Suppressor macrophage (primary cell): ENCODE measurements at places on chromosomes 13 and 19.

DNA sequence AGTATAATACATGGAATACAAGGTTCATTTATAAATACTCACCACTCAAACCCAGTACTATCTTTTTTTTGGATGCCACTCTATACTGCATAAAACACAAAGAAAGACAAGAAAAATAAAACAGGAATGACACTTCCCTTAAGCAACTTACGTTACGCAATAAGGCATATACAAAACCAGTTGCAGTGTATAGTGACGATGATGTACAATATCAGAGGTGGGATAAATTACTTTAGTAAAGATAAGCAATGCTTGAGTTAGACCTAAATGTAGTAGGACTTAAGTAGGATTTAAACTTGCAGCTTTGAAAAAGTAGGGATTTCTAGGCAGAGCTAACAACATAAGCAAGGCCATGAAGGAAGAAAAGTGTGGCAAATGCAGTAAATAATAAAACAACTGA lies 374.9 kb downstream of the SPRY2 start:
- DNase-seq: peak; percentile 42

DNA sequence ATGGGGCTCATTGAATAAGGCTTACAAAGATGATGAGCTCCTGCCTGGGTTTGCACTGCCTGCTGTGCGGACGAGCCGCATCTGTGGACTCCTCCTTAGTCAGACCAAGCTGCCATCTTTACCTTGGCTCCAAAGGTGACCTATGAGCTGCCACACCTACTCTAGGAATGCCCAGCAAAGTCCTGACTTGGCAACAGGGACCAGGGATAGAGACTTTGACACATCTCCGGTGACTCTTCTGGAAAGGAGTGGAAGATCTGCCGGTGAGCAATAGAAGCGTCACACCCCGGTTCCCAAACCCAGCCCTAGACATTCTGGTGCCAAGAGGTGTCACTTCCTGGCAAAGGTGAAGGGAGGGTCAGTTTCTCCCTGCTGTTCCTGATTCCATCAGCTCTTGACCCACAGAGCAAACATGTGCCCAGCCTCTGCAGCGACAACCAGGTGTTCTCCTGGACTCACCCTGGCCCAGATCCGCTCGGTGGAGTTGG lies 50.2 kb upstream of the GTF3A start:
- no peak for DNase-seq

- no peak for DNase-seq
Measured at GRCh38 chr19:46015687-46016425, 7.0 kb downstream of the PGLYRP1 start.

DNA sequence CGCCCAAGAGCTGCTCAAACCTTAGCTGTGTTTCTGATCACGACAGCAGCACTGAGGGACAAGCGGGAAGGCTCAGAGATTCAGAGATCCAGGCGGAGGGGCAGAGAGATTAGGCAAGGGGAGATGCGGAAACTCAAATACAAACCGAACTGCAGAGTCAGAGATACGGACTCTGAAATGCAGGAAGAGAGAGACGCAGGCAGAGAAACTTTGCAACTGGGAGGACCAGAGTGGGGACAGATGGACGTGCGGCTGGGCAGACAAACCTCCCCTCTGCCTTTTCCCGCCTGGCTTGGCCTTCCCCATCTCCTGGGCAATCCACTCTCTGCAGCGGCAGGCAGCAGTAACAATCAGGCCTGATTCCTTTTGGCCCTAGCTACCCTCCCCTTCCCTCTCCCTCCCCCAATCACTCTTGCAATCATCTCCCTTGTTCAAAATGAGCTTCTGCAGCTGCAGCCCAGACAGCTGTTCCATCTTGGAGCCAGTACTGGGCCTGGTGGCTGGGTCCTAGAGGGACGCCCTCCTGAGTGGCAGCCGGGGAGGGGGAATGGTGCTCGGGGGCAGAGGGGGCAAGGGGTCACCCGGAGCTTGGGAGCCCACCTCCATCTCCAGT lies 29.7 kb downstream of the OLFM2 start:
- no peak for DNase-seq

DNA sequence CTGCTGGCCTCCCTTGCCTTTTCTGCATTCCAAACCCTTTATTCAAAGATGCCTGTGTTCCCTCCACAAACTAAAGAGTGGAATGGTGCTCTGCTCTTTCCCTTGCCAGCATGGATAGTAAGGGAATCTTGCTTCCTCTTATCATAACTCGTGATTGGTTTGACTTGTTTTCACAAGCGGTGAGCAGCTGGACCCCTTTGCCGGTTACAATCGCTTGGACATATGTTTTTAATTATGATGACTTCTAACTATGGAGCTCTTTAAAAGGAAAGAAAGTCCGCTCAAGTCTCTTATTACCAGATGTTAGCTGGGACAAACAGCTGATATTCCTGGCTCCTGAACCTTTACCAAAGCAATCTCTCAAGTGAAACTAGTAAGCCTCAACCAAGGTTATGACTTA lies 1094.7 kb downstream of the UQCRFS1 start:
- DNase-seq: no peak

DNA sequence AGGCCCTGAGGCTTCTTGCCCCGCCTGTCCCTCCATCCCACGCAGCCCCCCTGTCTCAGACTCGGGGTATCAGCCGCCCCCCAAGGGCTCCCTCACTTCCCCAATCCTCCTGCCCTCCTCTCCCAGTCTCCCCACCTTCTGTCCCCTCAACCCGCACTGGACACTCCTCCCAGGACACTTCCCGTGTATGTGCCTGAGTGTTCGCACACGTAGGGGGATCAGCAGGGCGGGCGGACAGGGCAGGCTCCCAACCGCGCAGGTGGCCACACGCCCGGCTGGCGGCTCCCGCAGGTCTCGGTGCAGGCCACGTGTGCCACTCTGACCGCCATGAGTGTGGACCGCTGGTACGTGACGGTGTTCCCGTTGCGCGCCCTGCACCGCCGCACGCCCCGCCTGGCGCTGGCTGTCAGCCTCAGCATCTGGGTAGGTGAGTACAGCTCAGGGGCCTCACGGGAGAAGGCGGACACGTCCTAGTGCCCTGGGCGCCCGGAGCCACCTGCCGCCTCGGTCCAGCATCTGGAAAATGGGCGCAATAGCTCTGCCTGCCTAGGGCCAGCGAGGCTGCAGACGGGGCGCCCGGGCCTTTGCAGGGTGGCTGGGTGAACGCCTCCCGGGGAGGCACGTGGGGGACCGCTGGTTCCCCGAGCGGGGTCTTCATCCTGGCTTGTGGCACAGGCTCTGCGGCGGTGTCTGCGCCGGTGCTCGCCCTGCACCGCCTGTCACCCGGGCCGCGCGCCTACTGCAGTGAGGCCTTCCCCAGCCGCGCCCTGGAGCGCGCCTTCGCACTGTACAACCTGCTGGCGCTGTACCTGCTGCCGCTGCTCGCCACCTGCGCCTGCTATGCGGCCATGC lies 2.3 kb downstream of the KISS1R start:
- DNase-seq: no peak

- DNase-seq: no peak
Measured at GRCh38 chr13:57991041-57991440, 359.5 kb downstream of the PCDH17 start.

- no peak for DNase-seq
Measured at GRCh38 chr19:17915940-17916593, 16.7 kb upstream of the CCDC124 start.

DNA sequence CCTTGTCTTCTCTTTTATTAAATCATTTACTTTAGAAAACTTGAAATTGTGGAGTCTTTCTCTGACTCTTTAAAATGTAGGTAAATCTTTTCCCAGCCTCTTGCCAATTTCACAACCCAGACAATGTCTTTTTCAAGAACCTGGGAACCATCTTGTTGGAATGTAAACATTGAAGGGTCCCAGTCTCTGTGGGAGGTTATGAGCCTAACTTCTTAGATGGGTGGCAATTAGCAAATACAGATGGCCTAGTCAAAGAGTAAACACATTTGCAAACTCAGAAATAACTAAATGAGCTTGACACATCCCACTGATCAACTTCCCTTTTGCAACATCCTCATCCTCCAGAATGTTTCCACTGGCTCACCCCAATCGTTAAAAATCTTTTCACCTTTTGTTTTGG lies 721.0 kb downstream of the PCDH9 start:
- no peak for DNase-seq

- no peak for DNase-seq
Measured at GRCh38 chr13:31056644-31057271, 104.9 kb downstream of the HSPH1 start.

GRCh38 chr19:41376241-41376997 lies at the start of gene TMEM91:
TMEM91 (plus strand) TSS chr19:41376533; CDS start chr19:41378310, 1,777 bp downstream.
- DNase-seq: peak; percentile 70

GRCh38 chr19:40800339-40800996 lies 1.5 kb downstream of the EGLN2 start:
- DNase-seq: no peak

GRCh38 chr13:62065016-62065415 lies 649.4 kb upstream of the PCDH20 start:
- DNase-seq: no peak

GRCh38 chr19:10353793-10354391 lies 14.5 kb upstream of the ICAM3 start:
- peak; percentile 15 for DNase-seq

DNA sequence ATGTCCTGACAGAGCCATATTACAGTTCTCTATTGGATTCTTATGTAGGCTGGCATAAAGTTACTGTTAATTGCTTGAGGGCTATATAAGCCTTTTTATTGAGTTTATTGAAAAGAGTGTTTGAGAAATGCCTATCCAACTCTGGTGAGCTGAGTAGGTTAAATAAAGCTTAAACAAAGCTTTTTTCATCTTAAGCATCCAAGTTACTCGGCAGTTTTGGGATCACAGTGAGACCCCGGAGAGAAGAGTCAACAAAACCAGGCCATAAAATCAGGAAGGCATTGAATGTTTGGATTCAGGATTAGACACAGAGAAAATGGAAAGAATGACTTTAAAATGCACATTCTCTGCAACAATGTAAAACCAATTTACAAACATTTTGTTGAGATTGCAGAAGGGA lies 588.5 kb downstream of the DACH1 start:
- DNase-seq: no peak

GRCh38 chr13:81917810-81918209 lies 1576.9 kb upstream of the SPRY2 start:
- no peak for DNase-seq

DNA sequence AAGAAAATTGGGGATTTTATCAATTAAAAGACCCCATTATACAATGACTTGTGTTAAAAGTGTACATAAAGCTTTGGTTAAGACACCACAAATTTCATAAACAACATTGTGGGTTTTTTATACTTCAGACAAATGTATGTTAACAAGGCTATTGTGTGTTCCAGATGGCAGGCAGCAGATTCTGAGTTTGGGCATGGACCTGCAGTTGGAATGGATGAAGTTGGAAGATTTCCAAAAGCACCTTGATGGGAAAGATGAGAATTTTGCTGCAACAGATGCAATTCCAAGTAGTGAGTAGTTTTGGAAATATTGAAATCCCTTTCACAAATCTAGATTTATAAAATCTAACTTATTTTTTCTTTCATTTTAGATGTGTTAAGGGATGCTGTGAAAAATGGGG lies 25.4 kb downstream of the MPHOSPH8 start:
- no peak for DNase-seq

- no peak for DNase-seq
Measured at GRCh38 chr13:24716446-24716845, 36.2 kb downstream of the ATP12A start.

- DNase-seq: no peak
Measured at GRCh38 chr13:46783504-46783903, 13.5 kb downstream of the ESD start.

GRCh38 chr19:50669302-50670101 lies 20.3 kb downstream of the C19orf81 start:
- peak; percentile 67 for DNase-seq

GRCh38 chr19:8702350-8702749 lies 3.8 kb upstream of the ACTL9 start:
- DNase-seq: peak; percentile 89

DNA sequence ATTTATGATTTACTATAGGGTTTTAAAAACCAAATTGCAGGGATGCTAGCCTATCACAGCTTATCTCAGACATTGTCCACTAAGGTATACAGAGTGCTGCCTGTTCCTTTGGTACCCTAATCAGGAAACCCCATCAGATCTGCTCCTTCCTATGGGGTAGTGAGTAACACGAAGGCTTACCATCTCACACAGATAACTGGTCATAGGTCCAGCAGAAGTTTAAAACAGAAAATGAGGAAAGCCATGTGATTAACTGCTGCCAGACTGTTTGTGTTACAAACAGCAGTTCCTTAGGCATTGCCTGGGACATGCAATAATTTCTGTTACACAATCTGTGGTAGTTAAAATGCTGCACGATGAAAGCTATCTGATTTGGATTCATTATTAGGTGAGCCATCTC lies 53.5 kb upstream of the ALOX5AP start:
- peak; percentile 84 for DNase-seq

DNA sequence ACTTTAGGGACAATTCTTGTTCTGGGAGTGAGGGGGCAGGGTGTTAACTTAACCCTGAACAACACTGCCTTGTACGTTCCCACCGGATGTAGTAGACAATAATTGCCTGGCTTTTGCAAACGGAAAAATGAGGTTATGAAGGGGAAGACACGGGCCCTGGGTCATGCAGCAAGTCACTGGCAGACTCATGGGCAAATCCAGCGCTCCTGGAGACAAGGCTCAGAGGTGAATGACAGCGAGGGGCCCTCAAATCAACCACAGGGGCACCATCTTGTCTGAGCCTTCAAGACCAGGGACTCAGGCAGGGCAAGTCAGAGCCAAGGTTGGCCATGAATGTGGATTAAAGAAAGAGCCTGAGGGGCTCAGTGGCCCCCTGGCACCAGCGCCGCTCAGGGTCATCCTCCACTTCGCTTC lies 2.8 kb downstream of the RASA3 start:
- DNase-seq: no peak

DNA sequence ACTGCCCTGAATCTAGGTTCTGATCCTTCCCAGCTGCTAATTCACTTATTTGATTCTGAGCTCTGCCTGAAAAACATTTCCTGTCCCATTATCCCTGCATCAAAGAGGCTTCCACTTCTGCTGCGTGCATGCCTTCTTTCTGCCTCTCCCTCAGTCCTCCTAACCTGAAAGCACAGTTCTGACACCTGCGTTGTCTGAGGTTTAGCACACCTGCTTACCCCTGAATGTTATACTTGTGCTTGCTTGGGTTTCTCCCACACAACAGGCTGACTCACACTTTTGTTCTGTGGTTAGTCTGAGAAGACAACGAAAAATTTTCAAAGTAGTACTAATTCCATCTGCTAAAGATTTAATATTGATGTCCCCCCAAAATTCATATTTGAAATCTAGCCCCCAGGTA lies 3.1 kb upstream of the SOHLH2 start:
- no peak for DNase-seq

DNA sequence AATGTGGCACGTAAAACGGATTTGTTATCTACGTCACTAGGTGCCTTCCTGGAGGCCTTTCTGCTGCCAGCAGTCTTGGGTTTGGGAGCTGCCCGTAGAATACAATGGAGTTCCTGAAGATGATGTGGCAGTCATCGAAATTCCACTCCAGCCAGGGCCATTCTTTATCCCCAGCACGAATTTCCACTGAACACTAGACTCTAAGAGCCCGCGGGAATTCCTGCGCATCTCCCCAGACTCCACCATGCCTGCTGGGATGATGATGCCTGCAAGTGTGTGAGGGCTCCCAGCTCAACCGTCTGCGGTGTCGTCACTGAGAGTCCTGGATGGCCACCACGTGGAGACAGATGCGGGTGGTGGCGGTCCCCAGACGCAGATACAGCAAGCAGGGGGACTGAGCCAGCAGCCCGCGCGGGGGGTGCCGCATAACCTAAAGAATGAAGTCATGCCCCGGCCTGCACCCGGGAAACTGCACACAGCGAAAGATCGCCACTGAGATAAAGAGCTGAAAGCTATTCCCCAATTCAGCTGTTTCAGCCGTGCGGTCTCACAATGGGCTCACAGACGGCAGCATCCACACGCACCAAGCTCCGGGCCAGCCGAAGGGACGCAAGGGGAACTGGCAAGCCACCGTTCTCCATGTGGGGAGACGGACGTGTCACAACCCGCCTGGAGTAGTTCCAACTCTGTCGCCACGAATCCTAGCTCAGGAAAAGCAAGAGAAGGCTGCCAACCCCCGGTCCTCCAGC lies 41.1 kb downstream of the COL4A1 start:
- DNase-seq: no peak
